ENCODE measurements at places on chromosomes 6 and 20. TPM values are rescaled to one million over a fixed set of nuclear protein-coding genes. Genes with fewer than 3 reads are reported as not detected.

The ZKSCAN3 gene
- total RNA-seq = 4.4 TPM

The HLA-G gene
- not detected for total RNA-seq

The FOXC1 gene
- 3.6 TPM for total RNA-seq

The OOEP gene
- total RNA-seq = not detected

The AIF1 gene
- total RNA-seq = not detected

The ZSCAN31 gene
- 13.2 TPM for total RNA-seq

The KHDC1 gene
- total RNA-seq = 2.8 TPM

The SIGLEC1 gene
- total RNA-seq = 1.3 TPM

The RGS17 gene
- 6.7 TPM for total RNA-seq

The HDGFL1 gene
- total RNA-seq = not detected

The C4A gene
- 4.2 TPM for total RNA-seq

The PHF10 gene
- 44.1 TPM for total RNA-seq

The CRISP2 gene
- total RNA-seq = not detected

The GJA10 gene
- not detected for total RNA-seq

The OPN5 gene
- not detected for total RNA-seq

The SLPI gene
- total RNA-seq = not detected

The RHAG gene
- total RNA-seq = not detected

The SLC32A1 gene
- total RNA-seq = not detected

The MTCH1 gene
- total RNA-seq = 183 TPM

The GTSF1L gene
- total RNA-seq = not detected

The PGM3 gene
- total RNA-seq = 22.7 TPM

The RNF144B gene
- 6.7 TPM for total RNA-seq

The RNF182 gene
- total RNA-seq = 8.1 TPM

The FERMT1 gene
- total RNA-seq = 2.6 TPM

The PNLDC1 gene
- not detected for total RNA-seq

The SNAP25 gene
- total RNA-seq = 0.64 TPM

The TMEM244 gene
- 0.83 TPM for total RNA-seq

The PCK1 gene
- not detected for total RNA-seq
